ENCODE measurements at places on chromosomes 13 and 19.

DNA sequence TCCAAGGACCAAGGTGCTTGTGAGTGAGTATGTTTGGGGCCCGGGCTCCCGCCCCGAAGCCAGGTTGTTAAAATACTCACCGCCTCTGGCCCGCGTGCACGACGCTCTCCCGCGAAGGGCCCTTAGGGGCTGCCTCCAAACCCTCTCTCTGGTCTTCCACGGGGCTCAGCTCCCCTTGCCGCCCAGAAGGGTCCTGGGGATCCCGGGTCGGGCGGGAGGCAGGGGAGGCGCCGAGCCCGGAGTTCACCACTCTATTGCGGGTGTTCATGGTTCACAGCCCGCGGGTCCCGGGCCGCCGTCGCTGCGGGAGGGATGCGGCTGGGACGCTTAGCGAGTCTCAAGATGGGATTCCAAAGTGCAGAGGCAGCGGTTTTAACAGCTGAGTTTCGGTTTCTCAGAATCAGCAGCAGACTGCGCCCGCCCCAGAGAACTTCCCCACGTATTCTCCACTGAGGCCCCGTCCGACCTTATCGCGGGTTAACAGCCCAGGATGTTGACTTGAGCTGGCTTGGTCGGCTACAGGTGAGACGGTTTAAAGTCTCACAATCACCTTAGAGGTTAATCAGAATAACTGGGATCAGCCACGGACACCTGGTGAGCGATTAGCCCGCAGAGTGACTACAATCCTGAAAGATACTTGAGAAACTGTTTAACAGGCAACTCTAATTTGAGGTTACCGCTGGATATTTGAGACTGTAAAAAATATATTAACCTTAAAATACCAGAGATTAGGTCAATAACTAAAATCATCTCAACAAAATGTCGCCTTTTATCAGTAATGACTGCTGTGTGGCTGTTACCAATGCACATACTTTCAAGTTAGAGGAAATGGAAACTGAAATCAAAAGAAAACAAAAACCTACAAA lies at the start of gene EPSTI1:
Gene EPSTI1 (minus strand): TSS at position 344 of the 866 bp plus-strand sequence. CDS start 76 bp downstream, at position 268.
- peak; percentile 68 for DNase-seq

DNA sequence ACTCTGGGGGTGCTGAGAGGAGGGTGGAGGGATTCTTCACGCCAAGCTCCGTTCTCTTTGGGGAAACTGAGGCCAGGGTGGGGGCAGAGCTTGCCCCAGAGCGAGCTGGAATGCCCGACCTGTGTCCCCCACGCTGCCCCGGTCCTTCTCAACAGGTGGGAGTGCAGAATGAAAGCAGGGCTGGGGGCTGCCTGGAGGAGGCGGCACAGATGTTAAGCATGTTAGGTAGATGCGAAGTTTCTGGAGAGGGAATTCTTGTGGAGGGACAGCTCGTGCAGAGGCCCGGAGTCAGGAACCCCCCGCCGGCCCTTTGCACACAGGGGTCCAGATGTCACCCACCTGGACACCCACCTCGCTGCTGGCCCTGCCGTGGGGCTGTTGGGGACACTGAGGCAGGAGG lies 9.0 kb downstream of the EFNA2 start:
- DNase-seq, result no peak

DNA sequence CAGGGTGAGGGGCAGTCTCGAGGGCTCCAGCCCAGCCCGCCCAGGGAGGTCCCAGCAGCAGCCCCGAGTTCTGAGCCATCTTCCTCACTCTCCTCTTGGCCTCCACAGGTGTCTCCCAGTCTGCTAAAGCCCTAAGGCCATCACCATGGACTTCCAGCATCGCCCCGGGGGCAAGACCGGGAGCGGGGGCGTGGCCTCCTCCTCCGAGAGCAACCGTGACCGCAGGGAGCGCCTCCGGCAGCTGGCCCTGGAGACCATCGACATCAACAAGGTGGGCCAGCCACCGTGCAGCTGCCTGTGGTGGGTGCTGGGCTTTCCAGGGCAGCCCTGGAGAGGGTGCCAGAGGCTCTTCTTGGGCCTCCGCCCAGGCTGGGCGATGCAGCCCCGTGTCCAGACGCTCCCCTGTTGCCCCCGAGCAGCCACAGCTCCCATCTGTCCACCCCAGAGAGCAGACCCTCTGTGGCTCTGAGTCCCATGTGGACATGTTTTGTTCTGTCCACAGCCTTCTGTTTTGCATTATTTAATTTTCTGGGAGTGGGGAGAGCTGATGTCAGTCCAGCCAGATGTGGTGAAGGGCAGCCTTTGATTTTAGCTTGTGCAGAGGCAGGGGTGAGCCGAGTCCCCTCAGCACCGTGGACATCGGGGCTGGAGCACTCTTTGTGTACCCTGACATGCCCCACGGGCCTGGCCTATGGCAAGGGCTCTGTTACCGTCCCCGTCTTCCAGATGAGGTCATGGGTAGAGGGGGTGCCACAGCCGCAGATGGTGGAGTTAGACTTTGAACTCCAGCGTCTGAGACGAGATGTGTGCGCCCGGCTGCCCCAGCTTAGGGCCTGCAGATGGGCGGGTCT lies 5.6 kb upstream of the AMH start:
- DNase-seq, result no peak

DNA sequence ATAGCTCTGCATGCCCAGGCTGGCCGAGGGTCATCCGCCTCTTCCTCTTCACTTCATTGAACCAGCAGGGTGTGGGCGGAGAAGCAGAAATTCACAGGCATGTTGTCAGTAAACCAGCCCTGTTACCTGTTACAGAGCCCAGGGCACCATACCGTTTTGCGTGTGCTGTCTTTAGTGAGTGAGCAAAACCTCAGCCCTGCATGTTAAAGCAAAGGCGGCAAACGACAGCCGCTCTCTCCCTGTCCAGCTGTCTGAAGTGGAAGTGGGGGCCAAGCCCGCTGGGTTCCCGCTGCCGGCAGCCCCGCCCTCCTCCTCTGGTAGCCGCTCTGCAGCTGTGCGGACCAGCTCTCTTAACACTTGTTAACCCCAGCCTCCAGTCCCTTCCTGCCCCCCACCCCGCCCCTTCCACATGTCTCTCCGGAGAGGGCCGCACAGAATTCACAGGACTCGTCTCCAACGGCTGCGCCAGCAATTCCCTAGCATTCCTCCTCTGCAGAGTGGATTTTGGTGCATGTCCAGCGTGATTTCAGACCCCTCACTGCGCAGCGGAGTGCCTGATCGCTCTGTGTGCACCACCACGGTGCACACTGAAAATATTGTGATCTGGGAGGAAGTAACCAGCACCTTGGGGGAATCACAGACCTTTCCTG lies 12.7 kb downstream of the KLHL26 start:
- no peak for DNase-seq

DNA sequence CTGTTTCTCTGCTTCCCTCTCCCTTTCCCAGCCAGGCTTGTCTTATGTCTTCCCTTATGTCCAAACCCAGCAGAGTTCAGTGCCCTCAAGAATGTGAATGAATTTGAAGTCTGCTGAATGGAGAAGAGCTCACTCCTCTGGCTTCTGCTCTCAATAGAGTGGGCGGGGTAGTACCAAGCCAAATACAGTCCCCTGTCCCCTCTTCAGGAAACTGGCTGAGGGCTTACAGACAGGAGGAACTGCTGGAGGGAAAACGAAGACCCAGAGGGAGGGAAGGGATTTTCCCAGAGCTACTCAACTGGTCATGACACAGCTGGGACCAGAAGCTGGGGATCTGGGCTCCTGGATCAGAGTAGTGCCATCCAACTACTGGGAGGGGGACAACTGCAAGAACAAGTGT lies 32.9 kb upstream of the POU2F2 start:
- no peak for DNase-seq

DNA sequence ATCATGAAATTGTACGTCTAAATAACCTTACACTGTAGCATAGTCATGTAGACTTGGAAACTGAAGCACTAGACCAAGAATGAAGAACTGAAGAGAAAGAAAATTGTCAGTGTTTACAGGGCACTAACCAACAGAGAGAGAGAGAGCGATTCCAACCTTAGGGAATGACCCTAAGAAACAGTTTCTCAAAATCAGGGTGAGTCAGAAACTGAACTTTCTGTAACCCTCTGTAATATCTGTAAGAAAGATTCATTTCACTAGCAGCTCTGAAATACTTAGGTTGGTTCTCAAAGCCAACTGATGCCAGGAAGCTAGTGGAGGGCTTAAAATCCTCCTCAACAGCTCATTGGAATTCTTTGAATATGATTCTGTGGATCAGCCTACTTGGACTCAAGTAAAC lies 936.9 kb downstream of the EFNB2 start:
- DNase-seq, result no peak

DNA sequence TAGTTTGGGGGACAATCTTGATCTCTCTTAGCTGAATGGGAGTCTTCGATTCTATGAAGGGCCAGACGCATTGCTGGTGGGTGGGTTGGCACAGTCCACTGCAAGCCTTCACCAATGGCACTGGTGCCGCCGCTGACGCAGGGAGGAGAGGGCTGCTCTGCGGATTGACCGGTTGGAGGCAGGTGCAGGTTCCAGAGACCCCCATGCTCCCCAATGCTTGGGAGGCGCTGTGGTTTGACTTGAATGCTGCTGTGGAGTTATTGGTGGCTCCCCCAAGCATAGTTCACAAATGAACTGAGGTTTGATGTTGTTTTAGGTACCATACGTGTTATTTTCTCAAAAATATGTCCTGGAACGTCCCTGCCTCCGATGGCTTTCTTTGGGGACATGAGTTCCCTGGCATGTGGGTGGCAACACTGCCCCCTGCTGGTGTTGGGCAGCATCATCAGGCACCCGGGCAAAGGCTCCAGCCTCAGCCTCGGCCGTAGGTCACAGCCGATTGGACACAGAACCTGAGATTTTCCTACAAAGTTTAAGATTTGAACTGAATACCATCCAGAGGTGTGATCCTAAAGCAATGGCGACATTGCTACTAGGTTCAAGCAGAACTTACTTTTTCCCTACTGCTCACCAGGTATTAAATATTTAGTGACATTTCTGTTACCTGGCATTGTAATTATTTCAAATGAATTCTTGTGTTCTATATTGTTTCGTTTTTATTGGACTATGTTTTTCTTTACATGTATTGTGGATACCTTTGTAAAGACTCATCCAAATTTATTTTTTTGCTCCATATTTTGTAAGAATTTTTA lies 95.5 kb downstream of the ANKRD10 start:
- DNase-seq, result peak; percentile 76

- DNase-seq, result no peak
These were observed 5.0 kb upstream of the PDS5B start for GRCh38 chr13:32581177-32581786.

- no peak for DNase-seq
These were observed 2.2 kb upstream of the COLGALT1 start for GRCh38 chr19:17553256-17553655.

GRCh38 chr13:74871369-74872070 lies 610.4 kb downstream of the TBC1D4 start:
- DNase-seq, result no peak

GRCh38 chr13:54144828-54145227 lies 1116.2 kb downstream of the OLFM4 start:
- DNase-seq, result no peak

DNA sequence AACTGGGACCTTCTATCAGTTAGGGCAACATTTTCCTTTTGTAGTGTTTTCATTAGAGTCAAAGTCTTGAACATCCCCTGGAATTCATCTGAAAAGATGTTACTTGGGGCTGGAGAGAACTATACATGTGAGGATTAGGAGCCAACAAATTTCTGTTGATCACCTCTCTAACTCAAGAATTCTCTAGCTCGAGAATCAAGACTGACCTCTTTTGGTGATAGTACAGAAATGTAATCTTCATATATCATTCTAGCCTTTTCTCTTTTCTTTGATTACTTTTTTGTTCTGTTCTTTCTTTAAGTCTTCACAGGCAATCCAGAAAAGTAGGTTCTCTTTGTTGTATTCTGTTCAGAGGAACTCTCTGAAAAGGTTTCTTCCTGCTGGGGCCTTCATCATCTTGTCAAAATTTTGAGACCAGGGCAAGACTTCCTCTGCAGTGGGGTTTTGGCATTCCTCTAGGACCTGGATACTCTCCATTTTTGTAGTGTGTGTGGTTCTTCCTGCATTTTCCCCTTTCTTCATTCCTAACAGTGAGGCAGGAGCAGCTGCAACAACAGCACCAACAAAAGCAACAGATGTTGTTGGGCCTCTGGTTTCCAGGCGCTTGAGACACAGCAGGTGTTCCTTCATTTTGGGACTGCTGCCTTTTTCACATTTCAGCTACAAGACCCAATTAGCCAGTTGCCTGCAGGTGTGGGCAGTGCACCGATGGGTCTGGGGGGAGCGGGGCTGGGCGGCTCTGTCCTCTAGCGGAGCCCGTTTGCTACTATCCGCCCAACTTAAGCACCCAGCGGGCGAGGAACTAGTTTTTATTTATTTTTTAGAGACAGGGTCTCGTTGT lies 26.2 kb downstream of the ELF1 start:
- no peak for DNase-seq

DNA sequence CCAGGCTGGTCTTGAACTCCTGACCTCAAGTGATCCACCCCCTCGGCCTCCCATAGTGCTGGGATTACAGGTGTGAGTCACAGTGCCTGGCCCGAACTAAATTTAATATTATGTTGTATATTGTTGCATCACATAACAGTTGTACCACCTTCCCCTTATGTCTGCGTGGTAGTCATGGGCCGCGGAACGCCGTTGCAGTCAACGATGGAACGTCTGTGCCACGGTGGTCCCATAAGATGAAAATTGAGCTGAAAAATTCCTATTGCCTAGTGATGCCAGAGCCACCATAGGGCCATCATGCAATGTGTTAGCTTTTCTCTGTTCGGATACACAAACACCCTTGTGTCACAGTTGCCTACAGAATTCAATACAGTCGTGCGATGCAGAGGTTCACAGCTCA lies 236.1 kb downstream of the TEX29 start:
- no peak for DNase-seq

DNA sequence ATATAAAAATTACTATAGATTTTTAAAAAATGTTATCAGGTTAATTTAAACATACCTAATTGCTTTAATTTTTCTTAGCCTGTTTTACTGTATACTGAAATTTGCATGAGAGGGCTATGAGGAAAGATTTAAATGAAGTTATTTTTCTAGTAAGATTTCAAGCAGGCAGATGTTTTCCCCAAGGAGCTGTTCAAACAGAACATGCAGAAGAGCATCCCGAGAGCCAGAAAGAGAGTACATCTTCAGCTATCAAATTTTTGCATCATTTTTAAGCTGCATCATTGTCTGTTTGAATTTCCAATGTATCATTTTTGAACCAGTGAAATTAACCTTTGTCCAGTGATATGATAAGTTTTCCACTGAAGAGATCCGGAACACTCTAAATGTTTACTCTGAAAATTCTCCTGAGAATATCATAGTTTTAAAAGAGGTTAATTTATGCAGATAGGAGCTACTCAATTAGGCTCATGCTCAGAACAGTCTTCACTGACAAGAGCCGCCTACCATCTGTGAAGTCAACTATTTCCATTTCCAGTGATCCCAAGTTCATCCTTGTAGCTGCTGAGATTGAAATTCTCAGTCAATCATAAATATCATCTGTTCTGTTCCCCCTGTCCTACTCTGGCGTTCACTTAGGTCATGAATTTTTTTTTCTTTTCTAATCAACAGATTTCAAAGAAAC lies 467.7 kb upstream of the NBEA start:
- DNase-seq, result no peak
